ENCODE measurements at places on chromosomes 7 and 10.
A peak's percentile ranks its signal among the peaks of the same experiment; 100 is the strongest.

DNA sequence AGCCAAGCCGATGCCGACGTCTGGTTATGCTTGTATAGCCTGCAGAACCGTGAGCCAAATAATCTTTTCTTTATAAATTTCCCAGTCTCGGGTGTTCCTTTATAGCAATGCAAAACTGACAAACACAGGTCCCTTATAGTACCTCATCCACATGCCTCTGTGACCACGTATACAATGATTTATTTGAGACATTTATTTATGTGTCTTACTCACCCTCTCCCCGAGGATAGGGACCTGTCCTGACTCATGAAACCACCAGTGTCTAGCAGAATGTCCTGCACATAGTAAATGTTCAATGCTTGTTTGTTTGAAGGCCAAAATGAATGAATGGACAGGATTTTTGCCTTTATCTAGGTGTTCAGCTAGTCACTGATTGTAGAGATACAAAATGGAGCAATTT is 147.9 kb upstream of the FZD8 start:
- DNase-seq: no peak

- no peak for DNase-seq
Measured at GRCh38 chr10:116171505-116171904, 101.5 kb downstream of the GFRA1 start.

GRCh38 chr10:24718031-24718855 is 5.4 kb downstream of the ARHGAP21 start:
- no peak for DNase-seq

- no peak for DNase-seq
Measured at GRCh38 chr10:64368298-64368697, 847.1 kb downstream of the REEP3 start.

- no peak for DNase-seq
Measured at GRCh38 chr7:70595755-70596597, 536.0 kb upstream of the GALNT17 start.

DNA sequence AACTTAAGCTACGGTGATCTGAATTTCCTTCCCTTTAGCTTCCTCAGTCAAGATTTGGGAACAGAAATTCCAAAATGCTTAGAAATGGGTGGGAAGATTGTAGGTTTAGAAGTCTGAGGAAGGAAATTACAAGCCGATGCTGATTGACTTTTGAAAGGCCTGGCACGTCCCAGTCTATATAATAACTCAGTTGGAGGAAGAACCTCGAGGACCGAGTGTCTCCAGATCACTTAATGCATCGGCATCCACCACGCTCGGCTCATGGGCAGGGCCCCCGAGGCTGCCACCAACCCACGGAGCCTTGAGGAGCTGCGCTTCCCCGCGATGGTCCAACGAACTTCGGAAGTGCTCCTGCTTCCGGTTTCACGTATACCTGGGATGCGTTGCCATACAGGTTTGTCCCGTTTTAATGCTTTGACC is 10.4 kb upstream of the SP8 start:
- no peak for DNase-seq

- no peak for DNase-seq
Measured at GRCh38 chr7:50312250-50313162, 8.0 kb downstream of the IKZF1 start.

DNA sequence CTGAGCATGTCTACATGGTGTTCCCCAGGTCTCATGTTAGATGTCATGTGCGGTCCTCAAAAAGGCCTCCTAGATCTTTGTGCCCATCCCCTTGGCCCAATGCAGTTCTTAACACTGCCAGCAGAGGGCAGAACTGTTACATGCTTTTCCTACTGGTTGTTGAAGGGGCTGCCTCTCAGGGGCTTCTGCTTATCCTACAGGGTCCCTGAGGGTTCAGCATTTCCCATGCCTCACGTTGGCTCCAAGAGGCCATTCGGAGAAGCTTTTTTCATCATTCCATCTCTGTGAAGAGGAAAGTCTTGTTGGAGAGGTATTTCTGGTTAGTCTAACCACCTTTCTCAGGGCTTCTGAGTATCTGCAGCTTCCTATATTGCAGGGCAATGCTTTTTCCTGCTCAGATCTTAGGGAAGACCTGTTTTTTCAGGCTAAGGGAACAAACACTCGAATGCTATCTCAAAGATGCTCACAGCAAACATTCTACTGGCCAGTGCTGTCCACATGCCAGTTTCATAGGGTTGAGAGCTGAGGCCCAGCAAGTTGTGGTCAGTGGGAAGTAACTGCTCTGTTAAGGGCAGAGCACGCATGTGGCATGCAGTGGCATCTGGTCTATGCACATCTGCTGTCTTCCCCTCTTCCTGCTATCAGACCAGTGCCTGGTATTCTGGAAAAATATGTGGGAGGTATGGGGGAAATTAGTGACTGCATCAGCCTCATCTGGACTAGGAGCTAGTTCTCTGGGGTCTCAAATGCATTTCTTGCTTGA is 31.5 kb downstream of the MBL2 start:
- no peak for DNase-seq

GRCh38 chr7:136122026-136122425 is 144.9 kb upstream of the MTPN start:
- DNase-seq: no peak

GRCh38 chr7:51340029-51340838 is 23.6 kb upstream of the COBL start:
- no peak for DNase-seq

- no peak for DNase-seq
Measured at GRCh38 chr7:50539725-50540124, 25.5 kb downstream of the DDC start.

GRCh38 chr7:142024547-142024946 is 28.9 kb downstream of the MGAM start:
- DNase-seq: no peak

- DNase-seq: no peak
Measured at GRCh38 chr10:46308666-46309450, 22.1 kb downstream of the ANTXRL start.

- DNase-seq: peak; percentile 75
Measured at GRCh38 chr10:31034098-31034909, 2.6 kb upstream of the ZNF438 start.

- no peak for DNase-seq
Measured at GRCh38 chr10:49187950-49188761, at the start of gene TMEM273. Gene TMEM273 (minus strand): TSS chr10:49188391. CDS start chr10:49188336, 55 bp downstream.

DNA sequence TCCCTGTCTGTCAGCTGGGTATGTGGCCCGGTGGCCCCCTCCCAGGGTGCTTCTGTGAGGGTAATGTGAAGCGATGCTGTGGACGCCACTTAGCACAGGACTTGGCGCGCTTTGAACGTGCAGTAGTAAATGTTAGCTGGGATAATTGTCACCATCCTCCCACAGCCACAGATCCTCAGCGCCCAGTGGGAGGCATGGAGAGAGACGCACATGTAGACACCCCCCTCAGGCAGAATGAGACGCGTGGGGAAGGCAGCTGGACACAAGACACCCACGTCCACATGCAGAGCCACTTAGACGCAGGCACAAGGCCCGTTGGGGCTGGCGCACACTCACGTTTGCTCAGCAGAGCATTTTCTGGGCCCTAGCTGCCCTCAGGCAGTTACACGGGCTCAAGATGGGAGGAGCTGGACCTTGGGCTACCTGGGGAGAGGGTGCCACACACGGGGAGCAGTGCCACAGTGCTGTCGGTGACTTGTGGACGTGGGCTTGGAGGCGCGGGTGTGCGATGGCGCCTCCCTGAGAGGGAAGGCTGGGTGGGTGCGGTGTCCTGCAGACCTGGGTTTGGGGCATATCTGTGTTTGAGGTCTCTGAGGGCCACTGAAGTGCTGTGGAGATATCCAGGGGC is 26.4 kb downstream of the ADCYAP1R1 start:
- no peak for DNase-seq

DNA sequence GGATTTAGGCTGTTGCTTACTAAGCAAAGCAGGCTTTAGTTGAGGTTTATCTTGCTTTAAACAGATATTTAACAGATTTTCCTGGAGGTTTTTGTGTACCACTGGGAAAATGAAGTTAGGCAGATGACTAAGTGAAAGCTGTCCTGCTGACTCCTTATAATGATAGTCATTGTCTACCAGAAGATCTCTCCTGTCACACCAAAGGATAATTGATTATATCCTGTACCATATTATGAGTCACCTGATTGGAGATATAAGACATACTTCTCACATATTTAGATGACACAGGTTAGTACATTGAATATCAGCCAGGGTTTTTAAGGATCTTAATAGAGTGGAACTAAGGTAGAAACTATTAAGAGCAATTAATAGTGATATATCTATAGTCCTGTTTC is 68.4 kb downstream of the PTEN start:
- no peak for DNase-seq

DNA sequence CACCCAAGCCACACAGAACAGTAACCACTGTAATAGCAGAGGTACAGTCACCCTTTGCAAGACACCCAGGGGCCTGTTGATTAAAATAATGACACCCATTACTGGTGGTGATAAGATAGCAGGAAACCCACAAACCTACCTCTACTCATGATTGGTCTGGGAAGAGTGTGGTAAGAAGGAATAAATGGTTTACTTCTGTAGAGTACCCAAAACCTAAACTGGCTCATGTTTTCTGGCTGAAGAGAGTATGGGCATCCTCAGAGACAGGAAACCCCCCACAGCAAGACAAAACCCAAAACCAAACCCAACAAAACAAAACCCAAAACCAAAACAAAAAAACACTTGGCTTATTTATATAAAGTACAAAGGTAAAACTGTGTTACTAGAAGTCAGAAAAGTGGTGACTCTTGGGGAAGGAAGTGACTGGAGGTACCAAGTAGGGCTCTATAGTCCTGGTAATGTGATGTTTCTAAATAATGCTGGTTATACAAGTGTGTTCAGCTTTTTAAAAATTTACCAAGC is 15.5 kb upstream of the DNAJB12 start:
- no peak for DNase-seq

- no peak for DNase-seq
Measured at GRCh38 chr7:150668472-150668911, 17.0 kb upstream of the GIMAP2 start.

- no peak for DNase-seq
Measured at GRCh38 chr7:18877874-18878273, 239.6 kb downstream of the TWIST1 start.
